Kidney (tissue), 22 donors: ENCODE measurements at places on chromosomes 3 and 15. TPM values are rescaled to one million over a fixed set of nuclear protein-coding genes. Genes with fewer than 3 reads are reported as not detected.
A peak's percentile ranks its signal among the peaks of the same experiment; 100 is the strongest.

Gene TAGLN3
- 0.79 TPM for total RNA-seq

Gene GOLGA6B
- total RNA-seq: not detected

GRCh38 chr3:123768480-123769355, 115.4 kb downstream of the MYLK start:
- DNase-seq: no peak
- H3K4me3 ChIP-seq: no peak overlapping the region
- H3K27me3 ChIP-seq: no peaks in the 10 kb centered on the region
- peaks cover 22% of the 10 kb centered on the region for H3K4me1 ChIP-seq

DNA sequence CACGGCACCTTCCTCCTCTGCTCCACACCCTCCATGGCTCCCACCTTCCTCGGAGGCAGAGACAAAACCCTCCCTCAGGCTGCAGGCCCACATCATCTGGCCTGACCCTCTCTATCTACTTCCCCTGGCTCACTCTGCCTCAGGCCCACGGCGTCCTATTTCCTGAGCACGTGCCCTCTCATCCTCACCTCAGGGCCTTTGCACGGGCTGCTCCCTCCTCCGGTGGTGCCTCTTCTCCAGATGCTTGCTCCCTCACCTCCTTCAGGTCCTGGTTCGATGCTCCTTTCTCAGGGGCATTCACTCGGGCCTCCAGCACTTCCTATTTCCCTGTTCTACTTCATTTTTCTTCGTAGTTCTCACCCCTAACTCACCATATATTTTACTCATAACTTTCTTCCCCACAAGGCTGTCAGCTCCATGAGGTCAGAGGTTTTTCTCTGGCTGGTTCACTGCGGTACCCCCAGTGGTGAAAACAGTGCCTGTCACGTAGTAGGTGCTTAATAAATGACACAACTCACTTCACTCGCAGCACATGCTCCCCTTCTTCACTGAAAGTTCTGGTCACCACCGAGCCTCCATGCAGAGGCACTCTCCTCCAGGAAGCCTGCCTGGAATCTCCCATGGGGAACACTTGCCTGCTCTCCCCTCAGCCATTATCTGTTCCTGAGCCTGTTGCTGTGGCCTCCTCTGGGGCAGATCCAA, 130.7 kb downstream of the WNT7A start:
- H3K27ac ChIP-seq: no peak overlapping the region
- DNase-seq: no peak
- H3K4me3 ChIP-seq: no peak overlapping the region
- H3K27me3 ChIP-seq: no peaks in the 10 kb centered on the region
- no peaks in the 10 kb centered on the region for H3K4me1 ChIP-seq

DNA sequence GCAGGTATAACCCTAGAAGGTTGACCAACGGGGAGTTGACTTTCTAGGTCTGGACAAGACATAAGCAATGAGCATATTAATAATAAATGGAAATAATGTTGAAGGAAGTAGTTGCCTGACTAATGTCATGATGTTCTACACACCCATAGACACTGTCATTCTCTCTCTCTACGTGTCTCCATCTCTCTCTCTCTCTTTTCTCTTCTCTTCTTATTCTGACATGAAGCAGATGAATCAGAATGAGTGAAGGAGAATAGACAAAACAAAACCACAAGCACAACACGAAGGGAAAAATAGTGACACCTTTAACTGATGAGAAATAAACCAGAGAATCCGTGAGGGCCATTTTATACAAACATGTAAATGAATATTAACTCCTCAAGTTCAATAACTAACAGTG, 26.7 kb upstream of the CCDC80 start:
- no peaks in the 10 kb centered on the region for H3K36me3 ChIP-seq
- no peak overlapping the region for H3K4me3 ChIP-seq
- no peak for DNase-seq

DNA sequence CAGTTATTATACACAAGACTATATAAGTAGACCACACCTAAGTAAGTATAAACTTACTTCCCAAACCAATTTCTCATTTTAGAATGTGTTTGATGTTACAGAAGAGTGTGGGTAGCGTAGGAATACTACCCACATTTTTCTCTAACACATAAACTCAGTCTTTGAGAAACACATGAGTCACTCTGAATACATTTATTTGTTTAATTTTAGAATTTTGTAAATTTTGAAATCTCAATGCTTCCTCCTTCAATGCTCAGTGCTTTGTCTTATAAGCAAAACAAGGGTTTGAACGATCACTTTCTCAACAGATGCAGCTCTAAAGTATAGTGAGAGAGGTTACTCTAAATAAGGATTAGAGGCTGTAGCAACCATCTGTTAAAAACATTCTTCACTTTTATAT, 700.8 kb downstream of the SI start:
- no peaks in the 10 kb centered on the region for H3K27me3 ChIP-seq
- no peak for DNase-seq

DNA sequence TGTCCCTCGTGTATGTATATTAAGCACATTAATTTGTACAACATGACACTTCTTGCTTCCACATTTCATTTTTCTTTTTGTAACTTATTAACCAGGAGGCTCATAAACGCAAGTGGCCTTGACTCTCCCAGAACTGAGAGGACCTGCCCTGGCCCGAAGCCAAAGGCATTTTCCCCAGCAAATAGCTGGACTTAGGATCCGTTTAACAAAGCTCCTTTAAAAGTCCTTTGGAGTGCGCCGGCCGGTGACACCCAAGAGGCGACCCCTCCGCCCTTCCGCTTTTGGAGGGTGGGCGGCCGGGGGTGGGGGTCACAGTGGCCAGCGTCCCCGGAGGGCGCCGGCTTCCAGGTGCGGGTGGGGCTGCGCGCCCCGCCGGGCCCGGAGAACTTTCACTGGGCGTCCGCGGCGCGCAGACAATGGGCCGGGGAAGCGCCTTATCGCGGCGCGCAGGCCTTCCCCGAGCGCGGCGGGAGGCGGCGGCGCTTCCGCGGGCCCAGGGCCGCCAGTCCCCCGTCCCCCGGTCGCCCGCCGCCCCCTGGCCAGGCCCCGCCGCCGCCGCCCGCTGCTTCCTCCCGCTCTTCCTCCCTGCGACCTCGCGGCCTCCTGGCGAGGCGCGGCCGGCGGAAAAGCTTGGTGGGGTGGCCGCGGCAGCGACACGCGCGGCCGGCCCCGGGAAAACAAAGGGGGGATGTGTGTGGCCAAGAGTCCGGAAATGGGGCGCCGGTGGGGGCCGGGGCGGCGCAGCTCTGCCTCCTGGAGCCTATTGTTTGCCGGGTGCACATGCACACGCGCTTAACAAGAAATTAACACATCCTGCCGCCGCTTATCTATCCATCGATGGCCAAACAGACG, 613.4 kb downstream of the MCTP2 start:
- H3K4me1 ChIP-seq: peaks cover 10% of the 10 kb centered on the region
- peak overlapping the region; percentile 57 for H3K27ac ChIP-seq
- peak overlapping the region; percentile 30 for H3K4me3 ChIP-seq
- H3K27me3 ChIP-seq: no peaks in the 10 kb centered on the region
